ENCODE measurements at places on chromosomes 4 and X. TPM values are rescaled to one million over a fixed set of nuclear protein-coding genes. Genes with fewer than 3 reads are reported as not detected.

AKAP4 gene
- not detected for total RNA-seq

AR gene
- total RNA-seq: 27.1 TPM

DNA sequence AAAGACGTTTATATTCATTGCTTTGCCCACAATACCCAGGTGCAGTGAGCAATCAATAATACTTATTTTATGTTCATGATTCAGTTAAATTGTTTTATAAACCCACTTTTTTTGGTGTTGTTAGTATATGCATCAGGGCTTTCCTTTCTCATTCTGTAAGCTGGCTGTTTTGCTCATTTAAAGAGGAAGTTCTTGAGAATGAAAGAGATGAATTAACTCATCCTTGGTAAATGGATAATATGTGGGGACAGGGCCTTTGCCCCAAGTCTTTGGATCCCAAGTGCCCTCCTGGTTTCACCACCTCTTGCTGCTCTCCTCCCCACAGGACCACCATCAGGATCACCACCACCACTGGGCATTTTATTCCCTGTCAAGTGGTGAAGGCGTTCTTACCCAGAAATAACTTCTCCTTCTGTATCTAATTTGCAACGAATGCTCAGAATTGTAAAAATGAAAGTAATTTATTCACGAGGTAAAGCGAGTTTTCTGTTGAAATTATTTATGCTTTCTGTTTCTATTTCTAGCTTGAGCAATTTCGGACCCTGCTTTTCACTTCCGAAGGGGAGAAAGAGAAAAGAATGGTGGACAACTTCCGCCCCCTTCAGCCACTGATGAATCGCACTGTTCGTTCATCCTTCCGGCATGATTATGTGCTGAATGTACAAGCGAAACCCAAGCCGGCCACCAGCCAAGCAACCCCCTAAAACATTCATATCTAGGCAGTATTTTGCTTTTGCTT lies 8.2 kb upstream of the ZRSR2 start:
- no peak overlapping the region for H3K4me3 ChIP-seq
- no peak overlapping the region for H3K27ac ChIP-seq
- H3K36me3 ChIP-seq: no peaks in the 10 kb centered on the region
- H3K27me3 ChIP-seq: no peaks in the 10 kb centered on the region
- no peaks in the 10 kb centered on the region for H3K4me1 ChIP-seq

GRCh38 chrX:2404776-2405175 lies 96.0 kb downstream of the DHRSX start:
- H3K4me3 ChIP-seq: no peak overlapping the region
- no peak for DNase-seq
- no peaks in the 10 kb centered on the region for H3K36me3 ChIP-seq
- H3K4me1 ChIP-seq: no peaks in the 10 kb centered on the region

GRCh38 chr4:81427344-81427821 lies 44.3 kb downstream of the RASGEF1B start:
- no peak overlapping the region for H3K4me3 ChIP-seq
- no peaks in the 10 kb centered on the region for H3K27me3 ChIP-seq
- no peaks in the 10 kb centered on the region for H3K4me1 ChIP-seq
- H3K36me3 ChIP-seq: no peaks in the 10 kb centered on the region
- DNase-seq: no peak

DNA sequence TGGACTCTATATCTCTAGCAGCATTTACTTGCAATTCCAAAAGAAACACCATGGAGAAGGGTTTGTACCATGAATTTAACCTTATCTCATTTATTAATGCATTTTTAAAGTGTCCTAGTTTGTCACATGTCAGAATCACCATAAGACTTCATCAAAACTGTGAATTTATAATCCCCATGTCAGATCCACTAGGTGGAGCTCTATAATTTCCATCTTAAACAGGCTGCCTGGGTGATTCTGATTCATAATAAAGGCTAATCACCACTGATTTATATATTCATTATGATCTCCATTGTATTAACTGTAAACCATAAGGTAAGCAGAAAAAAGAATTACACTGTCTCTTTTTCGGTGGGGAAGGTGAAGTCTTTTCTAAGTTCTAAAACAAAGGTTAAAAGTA lies 4.0 kb downstream of the TCEAL2 start:
- no peaks in the 10 kb centered on the region for H3K36me3 ChIP-seq
- no peaks in the 10 kb centered on the region for H3K27me3 ChIP-seq
- H3K27ac ChIP-seq: no peak overlapping the region
- H3K4me1 ChIP-seq: no peaks in the 10 kb centered on the region

Measured in ovary (tissue), 10 donors.